ENCODE measurements at places on chromosomes 12 and 14.

DNA sequence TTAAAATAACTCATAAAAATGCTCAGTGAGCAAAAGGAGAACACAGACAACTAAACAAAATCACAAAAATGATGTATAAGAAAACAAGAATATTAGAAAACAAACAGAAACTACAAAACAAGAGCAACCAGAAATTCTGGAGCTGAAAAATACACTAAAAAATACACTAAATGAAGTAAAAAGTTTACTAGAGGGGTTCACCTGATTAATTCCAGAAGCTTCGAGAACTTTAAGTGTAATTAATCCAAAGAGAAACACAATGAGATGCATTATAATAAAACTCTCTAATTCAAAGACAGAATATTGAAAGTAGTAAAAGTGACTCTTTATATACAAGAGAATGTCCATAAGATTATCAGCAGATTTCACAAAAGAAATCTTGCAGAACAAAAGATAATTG, 558.4 kb downstream of the CCER1 start:
- no peak for DNase-seq

DNA sequence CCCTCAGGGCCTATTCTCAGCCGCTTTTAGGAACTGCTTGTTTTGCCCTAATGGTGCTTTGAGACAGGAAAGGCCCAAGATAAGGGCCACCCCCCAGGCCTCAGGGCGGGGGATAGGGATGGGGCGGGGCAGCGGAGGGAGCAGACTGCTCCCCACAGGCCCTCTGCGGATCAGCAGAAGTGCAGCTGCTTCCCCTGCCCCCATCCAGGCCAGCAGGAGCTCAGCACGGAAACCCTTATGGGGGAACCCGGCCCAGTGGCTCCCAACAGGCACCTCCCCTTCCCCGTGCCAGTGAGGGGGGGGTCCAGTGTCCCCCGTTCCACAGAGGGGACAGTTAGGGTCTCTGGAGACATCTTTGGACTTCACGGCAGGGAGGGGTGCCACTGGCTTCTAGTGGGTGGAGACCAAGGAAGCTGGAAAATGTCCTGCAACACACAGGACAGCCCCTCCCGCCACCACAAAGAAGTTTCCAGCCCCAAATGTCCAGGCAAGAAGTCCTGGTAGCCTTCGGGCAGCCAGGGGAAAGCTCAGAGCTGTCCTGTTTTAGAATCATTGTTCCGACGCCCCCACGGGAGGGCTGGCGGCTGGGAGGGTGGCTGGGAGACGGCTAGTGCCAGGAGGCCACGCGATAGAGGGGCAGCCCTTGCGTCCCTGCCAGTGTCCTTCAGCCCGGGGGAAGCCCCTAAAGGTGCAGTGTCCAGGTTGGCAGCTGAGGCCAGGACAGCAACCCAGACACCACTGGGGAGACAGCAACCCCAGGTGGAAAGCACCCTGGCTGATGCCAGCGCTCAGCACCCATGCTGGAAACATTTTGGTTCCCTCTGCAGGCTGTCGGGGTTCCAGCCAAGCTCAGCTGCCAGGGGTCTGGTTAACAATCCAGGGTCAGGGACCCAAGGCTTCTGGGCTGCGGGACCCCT, 10.4 kb upstream of the GPR132 start:
- DNase-seq: no peak

- DNase-seq: no peak
Measured at GRCh38 chr12:111598637-111599452, at the start of gene ATXN2. ATXN2 (minus strand) TSS chr12:111599315; CDS start chr12:111599034, 281 bp downstream.

DNA sequence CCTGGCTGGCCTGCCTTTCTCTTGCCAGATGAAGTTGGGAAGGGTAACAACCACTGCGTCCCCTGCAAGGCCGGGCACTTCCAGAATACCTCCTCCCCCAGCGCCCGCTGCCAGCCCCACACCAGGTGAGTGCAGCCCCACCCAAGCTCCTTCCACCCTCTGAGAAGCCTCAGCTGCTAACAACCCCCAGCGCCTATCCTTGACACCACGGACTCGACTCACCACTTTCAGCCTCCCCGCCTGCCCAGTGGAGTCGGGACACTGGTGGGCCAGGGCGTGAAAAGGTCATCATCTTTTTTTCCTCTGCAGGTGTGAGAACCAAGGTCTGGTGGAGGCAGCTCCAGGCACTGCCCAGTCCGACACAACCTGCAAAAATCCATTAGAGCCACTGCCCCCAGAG, 2.1 kb downstream of the LTBR start:
- DNase-seq: no peak

DNA sequence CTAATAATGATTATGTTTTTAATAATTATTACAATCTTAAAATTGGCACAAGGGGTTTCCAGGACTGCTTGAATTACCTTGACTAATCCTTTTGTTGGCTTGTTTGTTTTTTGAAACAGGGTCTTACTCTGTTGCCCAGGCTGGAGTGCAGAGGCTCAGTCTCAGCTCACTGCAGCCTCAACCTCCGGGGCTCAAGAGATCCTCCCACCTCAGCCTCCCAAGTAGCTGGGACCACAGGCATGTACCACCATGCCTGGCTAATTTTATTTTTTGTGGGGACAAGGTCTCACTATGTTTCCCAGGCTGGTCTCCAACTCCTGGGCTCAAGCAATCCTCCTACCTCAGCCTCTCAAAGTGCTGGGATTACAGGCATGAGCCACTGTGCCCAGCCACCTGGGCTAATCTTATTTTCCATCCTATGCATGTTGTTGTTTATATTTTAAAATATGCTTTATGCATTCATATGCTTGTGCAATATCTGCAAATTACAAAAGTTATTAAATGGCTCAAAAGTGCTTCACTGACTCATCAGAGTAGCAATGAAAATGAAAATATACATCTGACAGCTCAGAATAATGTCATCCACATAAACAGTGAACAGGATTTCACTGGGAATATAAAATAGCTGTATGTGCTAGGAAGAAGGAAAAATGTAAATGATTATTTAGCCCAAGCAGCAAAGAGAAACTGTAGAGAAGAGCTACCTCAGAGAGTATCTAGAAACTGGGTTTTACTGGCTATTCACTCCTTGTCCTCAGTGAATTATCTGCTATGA, 24.8 kb upstream of the PLEKHG6 start:
- no peak for DNase-seq

- no peak for DNase-seq
Measured at GRCh38 chr12:111339321-111339938, 29.5 kb downstream of the PHETA1 start.

DNA sequence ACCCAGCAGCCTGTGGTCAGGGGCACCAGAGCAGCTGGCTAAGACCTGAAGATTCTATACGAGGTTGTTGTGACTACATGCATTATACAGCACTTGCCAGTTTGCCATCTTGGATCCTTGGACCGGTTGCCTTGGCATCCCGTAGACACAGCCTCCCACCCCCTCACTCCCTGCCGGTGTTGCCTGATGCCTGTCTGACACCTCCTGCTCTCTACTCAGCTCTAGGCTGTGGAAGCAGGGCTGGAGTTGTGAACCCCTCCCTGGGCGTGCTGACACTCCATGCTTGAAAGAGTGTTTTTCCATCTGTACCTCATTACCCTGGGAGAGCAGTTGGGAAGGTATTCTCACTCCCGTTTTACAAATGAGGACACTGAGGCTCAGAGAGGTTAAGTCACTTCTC, 2.5 kb downstream of the CHGA start:
- no peak for DNase-seq

- no peak for DNase-seq
Measured at GRCh38 chr14:81009346-81009745, 53.9 kb downstream of the TSHR start.

GRCh38 chr12:47822863-47823262, 3.2 kb upstream of the HDAC7 start:
- DNase-seq: no peak

DNA sequence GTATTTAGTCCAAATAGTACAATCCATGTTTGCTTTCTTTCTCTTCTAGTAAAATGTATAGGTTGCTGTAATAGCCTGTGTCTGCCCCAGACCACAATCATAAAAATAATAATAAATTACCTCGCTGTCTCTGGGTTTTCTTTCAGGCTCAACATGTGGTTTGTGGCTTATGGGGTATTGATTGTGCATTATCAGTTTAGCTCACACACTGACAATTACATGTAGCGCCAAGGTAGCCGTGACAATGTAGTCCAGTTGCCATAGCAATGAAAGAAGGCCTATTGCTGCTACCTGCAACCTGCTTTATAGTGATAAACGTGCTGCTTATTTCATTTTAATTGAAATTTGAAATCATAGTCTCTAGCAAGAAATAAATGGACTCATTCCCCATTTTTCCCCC, 1009.8 kb downstream of the NRXN3 start:
- DNase-seq: no peak

GRCh38 chr14:76647697-76648298, 113.5 kb upstream of the VASH1 start:
- DNase-seq: no peak

DNA sequence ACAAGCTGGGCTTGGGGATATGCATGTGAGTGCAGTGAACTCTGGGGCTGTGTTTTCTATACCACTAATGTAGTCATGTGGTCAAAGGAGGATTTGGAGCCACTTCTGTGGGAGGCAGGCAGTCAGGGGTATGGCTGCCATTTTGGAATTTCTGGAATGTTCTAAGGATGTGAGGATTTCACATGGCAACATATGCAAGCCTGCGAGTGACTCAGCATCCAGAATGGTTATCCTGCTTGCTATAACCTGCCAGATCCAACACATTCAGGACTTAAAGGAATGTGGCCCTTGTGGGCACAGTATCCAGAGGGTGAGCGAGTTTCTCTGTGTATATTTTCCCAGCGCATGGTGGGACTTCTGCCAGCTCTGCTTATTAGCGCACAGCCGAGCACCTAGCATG, 249.2 kb upstream of the PWP1 start:
- DNase-seq: no peak

- no peak for DNase-seq
Measured at GRCh38 chr12:8685051-8685450, 12.7 kb upstream of the RIMKLB start.

GRCh38 chr12:5379749-5380496, 52.0 kb upstream of the NTF3 start:
- no peak for DNase-seq

- DNase-seq: peak; percentile 11
Measured at GRCh38 chr14:31128601-31129526, 78.7 kb downstream of the HECTD1 start.

GRCh38 chr14:54702014-54702491, 135.1 kb downstream of the SAMD4A start:
- DNase-seq: no peak

DNA sequence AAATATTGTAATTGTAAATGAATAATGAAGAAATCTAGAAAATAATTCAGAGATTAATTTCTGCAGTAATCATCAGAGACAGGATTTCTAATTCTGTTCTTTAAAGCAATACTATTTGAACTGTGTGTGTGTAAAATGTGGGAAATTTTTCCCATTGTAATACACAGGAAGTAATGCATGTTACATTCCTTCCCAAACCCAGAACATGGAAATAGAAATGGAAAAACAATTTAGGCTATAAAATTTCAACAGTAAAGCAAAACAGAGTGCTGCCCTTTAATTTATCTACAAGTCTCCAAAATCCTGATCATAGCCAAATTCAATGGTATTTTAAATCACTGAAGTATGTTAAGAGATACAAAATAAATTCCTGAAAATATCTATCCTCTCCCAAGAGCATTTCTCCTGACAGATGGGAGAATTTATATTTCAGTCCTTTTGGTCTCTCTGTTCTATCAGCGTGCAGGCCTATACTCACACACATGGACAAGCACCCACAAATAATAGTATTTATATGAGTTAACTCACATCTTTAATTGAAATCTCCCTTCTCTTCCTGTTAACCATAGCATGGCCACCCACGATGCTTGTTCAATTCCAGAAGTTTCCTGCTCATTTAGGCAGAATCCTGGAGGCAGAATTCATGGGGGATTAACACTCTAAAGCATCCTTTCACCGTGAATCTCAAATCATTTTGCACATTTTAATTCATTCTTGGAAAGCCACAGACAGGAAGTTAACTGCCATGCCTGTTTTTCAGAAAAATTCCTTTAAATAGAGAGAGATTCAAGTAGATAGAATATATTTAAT, 1465.4 kb upstream of the FLRT2 start:
- DNase-seq: no peak

GRCh38 chr12:30694412-30695198, 1.1 kb downstream of the IPO8 start:
- DNase-seq: no peak

GRCh38 chr12:104793285-104793684, 164.8 kb downstream of the SLC41A2 start:
- no peak for DNase-seq

DNA sequence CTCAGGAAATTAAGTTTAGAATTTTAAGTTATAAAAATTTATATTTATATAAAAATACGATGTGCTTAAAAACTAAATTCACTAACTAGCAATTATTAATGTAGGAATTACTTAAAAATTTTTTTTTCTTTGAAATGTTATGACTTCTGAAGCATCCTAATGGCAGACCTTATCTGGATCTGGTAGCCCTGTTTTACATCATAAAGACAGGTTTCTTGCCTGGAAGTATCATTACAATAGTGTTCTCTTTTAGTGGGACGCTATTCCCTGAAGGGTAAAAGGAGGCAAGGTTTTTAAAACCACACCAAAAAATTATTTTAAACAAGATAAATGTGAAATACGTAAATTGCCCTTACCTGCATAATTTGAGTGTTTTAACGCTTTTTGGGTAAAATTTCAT, 2.1 kb downstream of the WDR20 start:
- no peak for DNase-seq

GRCh38 chr12:53223389-53224060, 8.5 kb downstream of the RARG start:
- no peak for DNase-seq

- DNase-seq: no peak
Measured at GRCh38 chr14:45133683-45134050, 614 bp downstream of the FKBP3 start.

DNA sequence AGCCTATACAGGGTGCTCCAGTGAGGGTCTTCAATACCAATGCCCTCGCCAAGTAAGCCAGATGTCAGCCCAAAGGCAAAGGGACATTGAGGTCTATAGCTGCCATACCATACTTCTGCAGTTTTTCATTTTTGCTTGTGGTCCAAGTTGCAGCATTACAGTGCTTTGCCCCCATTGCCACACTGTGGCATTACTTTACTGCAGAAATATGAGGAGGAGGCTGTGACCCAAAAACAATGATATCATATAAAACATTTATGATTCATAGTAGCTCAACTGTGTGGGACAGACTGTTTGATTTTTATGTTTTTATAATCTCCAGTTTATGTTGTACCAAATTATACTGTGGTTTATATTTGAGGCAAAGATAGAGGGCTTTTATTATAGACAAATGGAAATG, 64.1 kb downstream of the KIAA0586 start:
- DNase-seq: no peak

All from memory B cell (primary cell).